ENCODE measurements at places on chromosomes 7 and 10. TPM values are rescaled to one million over a fixed set of nuclear protein-coding genes. Genes with fewer than 3 reads are reported as not detected.
A peak's percentile ranks its signal among the peaks of the same experiment; 100 is the strongest.

- peak overlapping the region; percentile 58 for H3K27ac ChIP-seq
- H3K4me1 ChIP-seq: peaks cover 20% of the 10 kb centered on the region
- H3K27me3 ChIP-seq: peaks cover 4% of the 10 kb centered on the region
- peak overlapping the region; percentile 48 for H3K4me3 ChIP-seq
Measured at GRCh38 chr7:134730411-134730829, 49.0 kb upstream of the CALD1 start.

- no peak overlapping the region for H3K27ac ChIP-seq
- no peaks in the 10 kb centered on the region for H3K4me1 ChIP-seq
- H3K4me3 ChIP-seq: no peak overlapping the region
- ATAC-seq: no peak
Measured at GRCh38 chr10:100109670-100110069, 28.0 kb upstream of the CPN1 start.

DNA sequence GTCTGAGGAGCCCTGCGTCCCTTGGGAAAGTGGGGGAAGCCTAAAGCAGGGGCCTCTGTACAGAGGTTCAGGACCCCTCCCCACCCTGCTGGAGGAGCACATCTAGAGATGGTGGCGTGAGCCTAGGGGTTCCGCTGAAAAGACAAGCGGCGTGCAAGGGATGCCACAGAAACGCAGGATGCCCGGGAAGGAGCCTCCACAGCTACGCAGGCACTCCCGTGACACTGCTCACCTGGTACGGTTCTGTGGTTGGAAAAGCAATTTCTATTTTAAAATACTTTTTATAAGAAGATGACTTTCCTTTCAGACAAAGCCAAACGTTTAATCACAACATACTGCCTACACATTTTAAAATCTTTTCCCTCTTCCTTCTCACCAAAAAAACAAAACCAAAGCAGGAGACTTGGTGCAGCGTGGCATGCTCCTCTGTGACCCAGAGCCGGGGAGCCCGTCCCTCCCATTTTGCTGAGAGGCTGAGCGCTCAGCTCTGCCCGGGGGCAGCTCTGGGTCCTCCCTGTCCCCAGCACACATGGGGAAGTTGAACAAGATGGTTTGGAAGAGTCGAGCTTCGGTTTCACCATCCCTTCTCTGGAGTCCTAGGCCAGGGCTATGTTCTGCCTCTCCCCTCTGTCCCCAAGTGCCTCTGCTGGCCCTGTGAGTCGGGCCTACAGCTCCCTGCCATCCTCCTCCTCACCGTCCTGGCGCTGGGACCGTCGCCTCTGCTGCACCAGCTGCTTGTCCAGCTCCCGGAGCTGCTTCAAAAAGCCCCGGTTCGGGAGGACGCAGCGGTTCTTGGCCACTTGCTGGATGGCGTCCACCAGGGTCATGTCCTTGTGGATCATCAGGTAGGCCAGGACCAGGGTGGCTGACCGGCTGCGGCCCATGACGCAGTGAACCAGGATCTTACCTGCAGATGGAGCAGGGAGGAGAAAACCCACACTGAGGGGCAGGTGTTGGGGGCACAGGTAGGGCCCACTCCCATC, 74.0 kb upstream of the SAMD8 start:
- H3K27me3 ChIP-seq: no peaks in the 10 kb centered on the region
- peak overlapping the region; percentile 88 for H3K27ac ChIP-seq
- peaks cover 5% of the 10 kb centered on the region for H3K36me3 ChIP-seq
- H3K4me1 ChIP-seq: peaks cover 41% of the 10 kb centered on the region

SPDYE2B gene
- not detected for total RNA-seq

- H3K27me3 ChIP-seq: peaks cover 6% of the 10 kb centered on the region
- no peak overlapping the region for H3K27ac ChIP-seq
- no peaks in the 10 kb centered on the region for H3K4me1 ChIP-seq
Measured at GRCh38 chr7:131562941-131563340, 6.5 kb upstream of the PODXL start.

DNA sequence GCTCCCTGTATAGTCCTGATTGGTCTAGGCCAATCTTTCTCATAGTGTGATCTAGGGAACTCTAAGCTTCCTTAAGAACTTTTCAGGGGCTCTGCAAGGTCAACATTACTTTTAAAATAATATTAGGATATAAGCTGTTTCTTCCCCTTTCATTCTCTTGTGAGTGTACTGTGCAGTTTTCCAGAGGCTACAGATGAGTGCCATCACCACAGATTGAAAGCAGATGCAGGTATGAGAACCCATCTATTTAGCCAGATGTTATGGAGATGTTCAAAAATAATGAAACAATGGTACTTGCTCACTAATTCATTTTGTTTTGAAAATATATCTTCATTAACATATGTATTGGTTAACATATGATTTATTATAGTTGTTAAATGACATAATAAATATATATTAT, 169.2 kb upstream of the SEMA3A start:
- no peak overlapping the region for H3K4me3 ChIP-seq
- no peak for ATAC-seq
- no peaks in the 10 kb centered on the region for H3K36me3 ChIP-seq
- no peaks in the 10 kb centered on the region for H3K27me3 ChIP-seq
- H3K4me1 ChIP-seq: no peaks in the 10 kb centered on the region

DNA sequence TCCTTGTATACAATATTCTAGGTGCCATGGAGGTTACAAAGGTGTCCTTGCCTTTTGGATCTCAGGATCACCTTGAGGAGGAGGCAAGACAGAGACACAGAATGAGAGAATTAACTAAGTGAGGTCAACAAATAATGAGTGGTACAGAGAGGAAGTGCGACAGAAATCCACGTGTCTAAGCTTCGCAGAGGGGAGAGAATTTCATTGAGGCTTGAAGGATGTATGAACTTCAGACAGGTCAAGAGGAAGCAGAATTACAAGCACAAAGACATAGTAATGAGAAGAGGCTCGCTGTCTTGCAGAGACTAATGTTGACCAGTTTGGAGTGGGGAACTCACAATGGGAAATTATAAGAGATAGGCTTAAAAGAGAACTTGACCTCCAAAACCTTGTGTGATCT, 308.7 kb downstream of the FRMD4A start:
- no peak overlapping the region for H3K27ac ChIP-seq
- H3K4me1 ChIP-seq: no peaks in the 10 kb centered on the region
- peaks cover 10% of the 10 kb centered on the region for H3K27me3 ChIP-seq
- H3K36me3 ChIP-seq: no peaks in the 10 kb centered on the region
- no peak overlapping the region for H3K4me3 ChIP-seq

SLC25A28 gene
- total RNA-seq: 39.2 TPM

DNA sequence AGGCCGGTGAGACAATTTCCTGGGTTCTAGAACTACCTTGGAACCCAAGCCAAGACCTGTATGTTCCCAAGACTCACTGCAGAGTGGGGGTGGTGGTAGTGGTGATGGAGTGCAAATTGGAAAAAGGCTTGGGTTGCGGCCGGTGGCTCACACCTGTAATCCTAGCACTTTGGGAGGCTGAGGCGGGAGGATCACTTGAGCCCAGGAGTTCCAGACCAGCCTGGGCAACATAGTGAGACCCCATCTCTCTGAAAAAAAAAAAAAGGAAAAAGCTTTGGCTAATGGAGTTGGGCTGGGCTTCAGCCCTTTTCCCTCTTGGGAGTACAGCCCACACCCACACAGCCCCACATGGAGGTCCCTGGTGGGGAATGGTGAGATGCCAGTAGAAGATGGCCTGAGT, 4.1 kb downstream of the AP4M1 start:
- ATAC-seq: no peak
- peaks cover 66% of the 10 kb centered on the region for H3K36me3 ChIP-seq
- no peak overlapping the region for H3K27ac ChIP-seq
- peaks cover 5% of the 10 kb centered on the region for H3K4me1 ChIP-seq
- no peaks in the 10 kb centered on the region for H3K27me3 ChIP-seq

GRCh38 chr10:58412502-58412961, 27.3 kb downstream of the TFAM start:
- ATAC-seq: no peak
- H3K27me3 ChIP-seq: no peaks in the 10 kb centered on the region
- no peak overlapping the region for H3K27ac ChIP-seq
- no peaks in the 10 kb centered on the region for H3K4me1 ChIP-seq
- no peak overlapping the region for H3K4me3 ChIP-seq

DNA sequence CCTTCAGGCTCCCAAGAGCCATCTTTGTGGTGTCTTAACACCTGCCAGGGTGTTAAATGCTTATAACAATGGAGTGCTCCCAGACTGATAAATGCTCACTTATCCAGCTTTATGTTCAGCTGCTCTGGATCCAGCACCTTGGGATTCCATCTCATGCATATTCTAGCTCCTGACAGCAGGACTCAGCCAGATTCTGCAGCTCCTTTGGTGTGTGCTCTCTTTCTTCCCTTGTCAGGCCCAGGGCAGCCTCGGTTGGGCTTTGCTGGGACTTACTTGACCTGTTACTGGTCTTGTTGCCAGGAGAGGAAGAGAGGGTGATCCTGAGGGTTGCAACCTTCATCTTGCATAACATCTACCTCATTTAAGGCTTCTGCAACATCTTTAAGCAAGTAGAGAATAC, 59.4 kb upstream of the CCNY start:
- no peaks in the 10 kb centered on the region for H3K4me1 ChIP-seq
- H3K36me3 ChIP-seq: no peaks in the 10 kb centered on the region
- no peaks in the 10 kb centered on the region for H3K27me3 ChIP-seq
- ATAC-seq: no peak
- no peak overlapping the region for H3K4me3 ChIP-seq

POU6F2 gene
- total RNA-seq: 0.16 TPM

SYT15 gene
- 0.56 TPM for total RNA-seq

- ATAC-seq: no peak
- H3K27ac ChIP-seq: peak overlapping the region; percentile 71
- H3K36me3 ChIP-seq: peaks cover 90% of the 10 kb centered on the region
- H3K4me1 ChIP-seq: peaks cover 53% of the 10 kb centered on the region
Measured at GRCh38 chr7:131046246-131046645, 281.4 kb upstream of the MKLN1 start.

- no peak for ATAC-seq
- no peaks in the 10 kb centered on the region for H3K36me3 ChIP-seq
- no peak overlapping the region for H3K27ac ChIP-seq
Measured at GRCh38 chr10:124474514-124475070, 13.0 kb downstream of the LHPP start.

GRCh38 chr10:47283848-47284247, 16.1 kb upstream of the GDF10 start:
- peaks cover 15% of the 10 kb centered on the region for H3K4me1 ChIP-seq
- no peaks in the 10 kb centered on the region for H3K27me3 ChIP-seq
- ATAC-seq: no peak
- H3K27ac ChIP-seq: no peak overlapping the region
- H3K36me3 ChIP-seq: no peaks in the 10 kb centered on the region

- no peaks in the 10 kb centered on the region for H3K4me1 ChIP-seq
- H3K27ac ChIP-seq: no peak overlapping the region
- no peak overlapping the region for H3K4me3 ChIP-seq
Measured at GRCh38 chr10:32156031-32156495, 99.8 kb upstream of the KIF5B start.

GRCh38 chr7:158529181-158530096, 58.2 kb downstream of the PTPRN2 start:
- H3K27ac ChIP-seq: no peak overlapping the region
- no peaks in the 10 kb centered on the region for H3K36me3 ChIP-seq
- H3K4me1 ChIP-seq: no peaks in the 10 kb centered on the region
- H3K4me3 ChIP-seq: no peak overlapping the region
- peaks cover 2% of the 10 kb centered on the region for H3K27me3 ChIP-seq

NPFFR1 gene
- not detected for total RNA-seq

GRCh38 chr10:34932235-34932634, 117.1 kb upstream of the PARD3 start:
- no peaks in the 10 kb centered on the region for H3K27me3 ChIP-seq
- H3K36me3 ChIP-seq: no peaks in the 10 kb centered on the region
- no peak overlapping the region for H3K4me3 ChIP-seq
- ATAC-seq: no peak
- H3K4me1 ChIP-seq: no peaks in the 10 kb centered on the region

MPP7 gene
- total RNA-seq: 5.8 TPM

GRCh38 chr10:11885437-11886137, 62.4 kb downstream of the PROSER2 start:
- H3K27ac ChIP-seq: no peak overlapping the region
- no peak for ATAC-seq
- no peaks in the 10 kb centered on the region for H3K27me3 ChIP-seq

DNA sequence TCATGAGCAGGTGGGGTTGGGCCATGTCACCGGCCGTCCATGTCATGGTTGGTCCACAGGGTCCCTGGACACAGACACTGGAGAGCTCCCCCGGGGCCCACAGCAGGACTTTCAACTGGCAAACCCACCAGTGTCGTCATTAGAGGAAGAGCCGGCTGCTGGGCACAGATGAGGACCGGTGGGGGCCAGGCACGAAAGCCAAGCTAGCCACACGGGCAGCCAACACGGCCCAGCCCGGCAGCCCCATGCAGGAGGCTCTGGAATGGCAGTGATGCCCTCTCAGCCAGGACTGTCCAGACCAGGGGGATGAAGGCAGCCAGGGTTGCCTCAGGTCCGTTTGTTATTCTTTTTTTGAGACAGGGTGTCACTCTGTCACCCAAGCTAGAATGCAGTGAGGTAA, 21.1 kb upstream of the UNCX start:
- H3K27me3 ChIP-seq: peaks cover 24% of the 10 kb centered on the region
- H3K4me1 ChIP-seq: no peaks in the 10 kb centered on the region
- no peaks in the 10 kb centered on the region for H3K36me3 ChIP-seq
- no peak overlapping the region for H3K27ac ChIP-seq

DNA sequence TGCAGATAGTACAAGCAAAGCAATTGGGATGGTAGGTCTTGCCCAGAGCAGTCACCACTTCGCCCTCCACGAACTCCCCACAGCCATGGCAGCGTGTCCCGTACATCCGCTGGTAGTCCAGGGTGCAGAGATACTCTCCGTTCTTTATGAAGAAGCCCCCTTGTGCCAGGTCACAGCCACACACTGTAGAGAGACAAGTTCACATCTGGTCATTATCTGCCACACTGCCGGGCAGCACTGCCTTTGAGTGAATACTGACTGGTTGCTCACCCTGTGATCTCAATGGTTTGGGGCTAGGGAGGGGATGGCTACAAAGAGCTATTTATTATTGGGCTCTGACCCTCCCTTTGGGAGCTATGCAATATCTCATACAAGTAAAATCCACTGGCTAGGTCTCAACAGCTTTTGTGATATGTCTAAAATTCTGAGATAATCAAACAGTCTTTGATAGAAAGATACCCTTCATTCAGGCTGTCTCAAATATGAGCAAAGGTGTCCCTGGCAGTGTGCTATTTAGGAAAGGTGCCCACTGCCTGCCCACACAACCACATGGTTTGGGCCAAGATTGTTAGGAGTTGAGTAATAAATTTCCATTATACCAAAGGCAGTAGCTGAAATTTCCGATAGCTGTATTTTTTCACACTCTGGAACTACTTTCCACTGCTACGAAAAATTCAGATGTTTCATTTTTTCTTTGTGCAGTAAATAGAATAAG, 82.5 kb downstream of the ABLIM1 start:
- no peak overlapping the region for H3K4me3 ChIP-seq
- no peak for ATAC-seq
- no peaks in the 10 kb centered on the region for H3K4me1 ChIP-seq
- no peaks in the 10 kb centered on the region for H3K27me3 ChIP-seq
- no peak overlapping the region for H3K27ac ChIP-seq

Data from activated T-helper 17 cell treated with anti-CD3 and anti-CD28 coated beads, Interleukin-2, amount 50 U/mL, for 72 hours (primary cell).